ENCODE measurements at places on chromosomes 4 and X.

GRCh38 chr4:86926435-86927086, 8.2 kb upstream of the AFF1 start:
- DNase-seq = no peak

DNA sequence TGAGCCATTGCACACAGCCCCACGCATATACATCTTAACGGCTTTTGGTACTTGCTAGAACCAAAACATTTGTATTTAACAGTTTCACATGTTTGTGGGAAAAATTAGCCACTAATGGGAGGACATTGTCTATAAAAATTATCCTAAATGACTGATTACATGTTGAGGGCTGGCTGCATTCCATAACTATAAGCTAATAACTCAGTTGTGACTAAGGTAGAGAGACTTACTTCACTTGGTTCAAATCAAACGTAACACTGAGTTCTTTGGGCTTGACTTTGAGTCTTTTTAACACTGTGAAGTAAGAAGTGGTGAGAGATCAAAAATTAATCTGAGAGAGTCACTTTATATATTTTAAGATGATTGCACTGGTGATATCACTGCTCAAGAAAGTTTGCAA, 47.9 kb upstream of the PGRMC2 start:
- no peak for DNase-seq

GRCh38 chr4:123588631-123589241, 192.1 kb downstream of the SPRY1 start:
- DNase-seq = no peak

DNA sequence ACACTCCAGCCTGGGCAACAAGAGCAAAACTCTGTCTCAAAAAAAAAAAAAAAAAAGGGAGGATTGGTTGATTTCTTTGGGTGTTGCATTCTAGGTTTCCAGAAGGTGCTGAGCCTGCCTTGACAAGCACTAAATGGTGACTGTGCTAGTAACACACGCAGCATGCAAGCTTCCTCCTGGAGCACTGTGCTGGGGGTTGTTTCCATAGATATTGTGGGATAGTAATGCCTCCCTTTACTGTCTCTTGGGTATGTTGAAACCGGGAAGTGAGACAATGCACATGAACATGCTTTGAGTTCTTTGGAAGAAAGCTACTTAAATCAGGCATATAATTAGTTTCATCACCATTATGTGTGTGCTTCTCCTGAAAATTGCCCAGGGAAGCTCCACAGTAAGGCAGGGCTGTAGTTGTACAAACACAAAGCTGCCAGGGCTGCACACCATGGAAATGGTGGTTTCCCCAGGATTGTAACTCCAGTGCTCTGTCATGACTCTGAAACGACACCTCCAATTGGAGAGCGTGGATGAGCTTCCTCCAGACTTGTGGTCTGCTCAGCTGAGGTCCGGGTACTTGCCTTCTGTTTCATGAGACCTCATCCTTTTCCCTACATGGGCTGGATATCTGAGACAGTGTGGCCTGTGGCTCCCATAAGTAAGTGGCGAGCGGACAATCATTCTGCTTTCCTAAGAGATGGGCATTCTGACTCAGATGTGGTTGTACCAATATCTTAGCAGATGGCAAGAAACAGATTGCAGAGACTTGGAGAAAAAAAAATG, 31.5 kb upstream of the STOX2 start:
- DNase-seq = no peak

DNA sequence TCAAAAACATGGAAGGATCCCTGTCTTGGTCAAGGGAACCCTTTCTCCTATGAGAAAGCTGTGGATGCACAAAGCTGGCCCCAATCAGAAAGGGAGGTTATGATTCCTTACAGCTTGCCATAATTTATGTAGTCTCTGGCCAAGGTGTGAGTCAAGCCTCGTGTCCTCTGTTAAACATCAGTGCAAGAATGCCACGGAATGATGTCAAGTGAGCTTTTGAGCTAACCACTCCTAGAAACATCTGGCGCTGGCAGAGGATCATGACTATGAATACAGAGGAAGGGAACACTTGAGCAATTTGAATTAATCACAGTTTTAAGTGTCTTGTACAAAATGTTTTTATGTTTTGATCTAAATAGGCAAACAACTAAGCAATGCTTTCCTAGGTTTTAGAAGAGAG, 51.5 kb upstream of the RAP2C start:
- no peak for DNase-seq

- DNase-seq = peak; percentile 67
These were observed 34.6 kb downstream of the PRPS2 start for GRCh38 chrX:12825801-12826200.

DNA sequence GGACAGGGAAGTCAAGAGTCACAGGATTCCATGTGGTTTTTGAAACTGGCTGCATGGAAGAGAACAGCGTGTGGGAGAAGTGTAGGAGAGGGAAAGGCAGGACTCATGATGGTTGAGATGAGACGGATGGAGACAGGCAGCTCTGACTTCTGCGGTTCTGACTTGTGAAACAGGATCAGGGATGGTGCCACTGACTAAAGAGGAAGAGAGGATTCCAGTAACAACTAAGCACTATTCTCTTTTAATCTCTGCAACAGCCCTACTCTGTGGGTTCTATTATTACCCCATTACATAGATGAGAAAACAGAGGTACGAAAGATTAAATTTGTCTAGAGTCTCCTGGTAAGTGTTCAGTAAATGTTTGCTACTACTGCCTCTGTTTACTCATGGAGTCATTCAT, 156.3 kb downstream of the CBR4 start:
- no peak for DNase-seq

DNA sequence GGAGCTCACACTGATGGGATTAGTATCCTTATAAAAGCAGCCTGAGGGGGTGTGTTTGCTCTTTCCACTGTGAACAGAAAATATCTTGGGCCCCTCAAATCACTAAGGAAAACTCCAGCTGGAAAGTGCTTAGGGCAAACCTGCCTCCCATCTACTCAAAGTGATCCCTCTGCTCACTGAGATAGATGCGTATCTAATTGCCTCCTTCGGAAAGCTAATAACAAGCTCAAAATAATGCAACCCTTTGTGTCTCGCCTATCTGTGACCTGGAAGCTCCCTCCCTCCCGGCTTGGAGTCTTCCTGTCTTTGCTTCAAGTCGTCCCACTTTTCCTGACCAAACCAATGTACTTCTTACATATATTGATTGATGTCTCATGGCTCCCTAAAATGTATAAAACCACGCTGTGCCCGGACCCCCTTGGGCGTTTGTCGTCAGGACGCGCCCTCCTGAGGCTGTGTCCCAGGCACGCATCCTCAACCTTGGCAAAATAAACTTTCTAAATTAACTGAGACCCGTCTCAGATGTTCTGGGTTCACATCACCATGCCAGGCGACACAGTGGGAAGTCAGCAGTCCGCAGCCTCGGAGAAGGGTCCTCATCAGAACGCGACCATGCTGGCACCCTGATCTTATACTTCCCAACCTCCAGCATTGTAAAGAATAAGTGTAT, 34.1 kb upstream of the SORCS2 start:
- DNase-seq = no peak

GRCh38 chr4:39363773-39364393, 2.3 kb downstream of the RFC1 start:
- no peak for DNase-seq

- DNase-seq = no peak
These were observed 15.0 kb upstream of the STK32B start for GRCh38 chr4:5036239-5036638.

DNA sequence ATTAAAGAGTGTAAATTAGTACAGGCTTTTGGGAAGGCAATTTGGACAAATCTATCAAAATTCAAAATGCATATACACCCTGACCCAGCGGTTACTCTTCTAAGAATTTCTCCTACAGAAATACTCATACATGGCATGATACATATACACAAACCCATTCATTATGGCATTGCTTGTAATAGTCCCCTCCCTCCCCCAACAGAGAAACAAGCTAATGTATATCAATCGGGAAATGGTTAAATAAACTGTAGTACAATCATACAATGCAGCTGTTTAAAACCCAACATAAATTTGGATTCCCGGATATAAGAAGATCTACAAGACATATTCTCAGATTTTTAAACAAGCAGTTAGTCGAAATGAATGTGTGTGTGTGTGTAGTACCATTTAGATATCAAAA, 808 bp downstream of the HUWE1 start:
- no peak for DNase-seq

Data from HTR-8/SVneo (cell line).